ENCODE measurements at places on chromosomes 4 and X.

DNA sequence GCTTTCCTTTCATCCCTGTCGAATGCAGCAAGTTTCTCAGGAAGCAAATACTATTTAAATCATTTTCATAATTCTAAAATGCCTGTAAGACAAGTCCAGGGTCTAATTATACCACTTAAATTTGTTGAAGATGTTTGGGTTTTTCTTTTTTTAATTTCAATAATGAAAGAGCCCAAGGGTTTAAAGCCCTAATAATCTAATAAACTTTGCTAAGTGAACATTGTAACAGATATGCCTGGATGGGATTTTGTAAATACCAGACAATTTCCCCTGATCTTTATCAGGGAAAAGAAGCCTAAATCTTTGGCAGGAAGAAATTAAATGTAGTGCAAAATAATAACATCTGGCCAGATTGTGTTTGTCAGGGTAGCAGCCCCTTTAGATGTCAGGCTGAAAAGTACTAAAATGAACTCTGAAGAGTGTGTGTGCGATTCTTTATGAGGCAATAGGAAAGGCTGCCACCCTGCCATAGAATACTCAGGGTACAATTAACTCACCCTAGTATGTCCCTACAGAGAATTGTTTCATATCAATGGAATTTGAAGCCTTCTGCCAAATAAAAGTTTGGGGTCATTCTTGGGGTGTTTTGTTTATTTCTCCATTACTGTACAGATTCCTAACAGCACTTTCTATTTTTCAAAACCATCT is 45.6 kb downstream of the GPC3 start:
- no peak for DNase-seq

DNA sequence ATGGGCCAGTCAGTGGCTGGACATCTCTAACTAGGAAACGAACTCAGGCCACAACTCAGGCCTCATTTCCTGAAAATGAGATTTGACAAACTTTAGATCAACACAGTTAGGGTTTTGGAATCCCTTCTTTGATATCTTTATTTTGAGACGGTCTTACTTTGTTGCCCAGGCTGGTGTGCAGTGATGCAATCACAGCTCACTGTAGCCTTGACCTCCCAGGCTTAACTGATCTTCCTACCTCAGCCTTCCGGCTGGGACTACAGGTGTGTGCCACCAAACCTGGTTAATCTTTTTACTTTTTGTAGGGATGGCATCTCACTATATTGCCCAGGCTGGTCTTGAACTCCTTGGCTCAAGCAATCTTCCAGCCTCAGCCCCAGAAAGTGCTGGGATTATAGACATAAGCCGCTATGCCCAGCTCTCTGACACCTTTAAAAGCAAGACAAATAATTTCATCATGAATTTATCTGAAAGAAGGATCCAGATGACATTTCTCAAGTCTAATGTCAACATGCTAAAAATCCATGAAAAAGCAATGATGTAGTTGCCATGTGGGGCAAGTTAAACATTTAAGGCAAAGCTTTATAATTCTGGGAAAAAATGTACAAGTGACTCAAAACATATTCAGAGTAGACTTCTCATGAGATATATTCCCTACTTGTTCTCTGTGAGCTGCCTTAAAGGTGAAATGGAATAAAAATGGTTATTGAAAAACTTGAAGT is 89.1 kb upstream of the CBR4 start:
- DNase-seq, result no peak

DNA sequence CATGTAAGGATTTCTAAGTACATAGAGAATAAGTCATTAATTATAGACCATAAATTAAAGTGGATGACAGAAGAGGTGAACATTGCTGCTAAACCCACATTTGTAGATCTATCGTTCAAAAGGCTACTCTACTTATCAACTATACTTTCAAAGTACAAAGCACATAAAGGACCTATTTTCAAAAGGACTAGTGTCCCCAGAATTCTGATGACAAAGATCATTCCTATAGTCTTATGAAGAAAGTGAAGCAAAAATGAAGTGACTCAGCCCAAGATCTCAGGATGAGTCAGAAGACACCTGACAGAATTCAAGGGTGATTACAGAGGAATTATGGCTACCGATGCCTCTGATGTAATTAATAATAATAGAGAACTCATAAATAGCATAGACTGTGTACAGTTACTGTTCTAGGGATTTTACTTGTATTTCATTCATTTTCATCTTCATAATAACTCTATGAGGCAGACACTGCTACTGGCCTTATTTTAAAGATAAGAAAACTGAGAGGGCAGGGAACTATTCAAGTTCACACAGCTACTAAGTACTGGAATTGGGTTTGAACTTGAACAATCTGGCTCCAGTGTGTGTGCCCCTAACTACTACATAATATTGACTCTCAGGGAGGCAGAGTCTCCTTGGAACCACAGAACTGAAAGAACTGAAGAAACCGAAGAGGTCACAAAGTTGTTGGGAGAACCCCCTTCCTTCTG is 17.1 kb downstream of the USP46 start:
- DNase-seq, result peak; percentile 44

GRCh38 chr4:18291981-18292380 is 270.4 kb upstream of the LCORL start:
- DNase-seq, result no peak

DNA sequence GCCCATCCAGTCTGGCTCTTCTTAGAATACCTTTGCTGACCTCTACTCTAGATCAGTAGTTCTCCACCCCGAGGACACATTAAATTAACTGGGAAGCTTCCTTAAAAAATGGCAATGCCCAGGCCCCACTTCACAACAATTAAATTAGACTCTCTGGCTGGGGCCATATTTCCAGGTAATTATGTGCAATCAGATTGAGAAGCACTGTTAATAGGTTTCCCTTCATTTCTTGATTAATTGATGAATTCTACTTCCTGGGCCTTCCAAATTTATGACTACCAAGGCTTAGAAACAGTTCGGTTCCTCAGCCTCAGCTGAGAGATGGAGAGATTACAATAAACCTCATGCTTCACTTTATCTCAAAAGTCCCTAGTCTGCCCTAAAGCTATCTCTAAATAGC is 71.7 kb upstream of the LIMCH1 start:
- no peak for DNase-seq

DNA sequence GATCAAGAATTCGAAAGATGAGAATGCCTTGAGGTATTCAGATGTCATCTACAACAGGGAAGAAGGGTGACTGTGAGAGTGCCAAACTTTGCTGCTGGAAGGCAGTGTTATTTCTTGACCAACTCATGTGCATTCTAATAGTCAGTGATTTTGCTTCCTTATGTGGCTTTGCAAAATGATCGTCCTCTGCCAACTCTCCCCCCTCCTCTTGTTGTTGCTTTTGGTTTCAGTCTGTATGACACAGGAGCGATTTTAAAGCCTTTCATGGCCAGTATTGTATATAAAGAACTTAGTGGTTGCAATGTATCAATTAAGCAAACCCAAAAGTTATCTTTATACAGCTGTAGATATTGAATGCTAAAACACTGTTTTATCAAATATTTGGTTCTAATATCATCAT is 379.1 kb downstream of the IL1RAPL1 start:
- DNase-seq, result no peak

GRCh38 chrX:2576793-2577192 is 76.0 kb upstream of the DHRSX start:
- DNase-seq, result peak; percentile 13

- DNase-seq, result peak; percentile 85
Observed at GRCh38 chr4:141645611-141646340, 9.4 kb downstream of the IL15 start.

DNA sequence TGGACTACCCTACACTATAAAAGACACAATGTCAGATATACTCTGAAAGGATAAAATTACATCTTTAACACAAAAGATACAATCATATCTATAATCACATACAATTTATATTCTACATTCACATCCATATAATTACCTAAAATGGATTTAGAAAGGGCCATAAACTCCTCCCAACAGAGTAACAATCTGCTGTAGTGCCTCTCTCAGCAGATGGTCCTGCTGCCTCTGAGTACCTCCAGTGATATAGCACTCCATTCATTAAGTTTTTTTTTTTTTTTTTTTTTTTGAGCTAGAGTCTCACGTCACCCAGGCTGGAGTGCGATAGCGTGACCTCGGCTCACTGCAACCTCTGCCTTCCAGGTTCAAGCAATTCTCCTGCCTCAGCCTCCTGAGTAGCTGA is 7.4 kb downstream of the ANKRD37 start:
- DNase-seq, result no peak

DNA sequence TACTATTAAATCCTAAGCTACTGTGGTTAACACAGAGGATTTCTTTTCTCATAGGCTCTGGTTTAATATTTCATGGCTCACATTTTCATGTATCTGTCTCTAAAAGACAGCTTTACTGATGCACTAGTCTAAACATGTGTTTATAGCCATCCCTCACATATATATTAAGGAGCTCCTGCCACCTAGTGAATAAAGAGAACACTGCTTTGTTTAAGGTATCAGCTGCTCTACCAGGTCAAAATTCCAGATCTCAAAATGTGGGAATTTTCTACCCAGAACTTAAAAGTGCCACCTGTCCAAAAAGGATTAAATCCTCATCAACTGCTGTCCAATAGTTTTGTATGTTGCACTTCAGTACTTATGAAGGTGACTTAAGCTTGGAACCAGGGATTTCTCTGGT is 188.5 kb upstream of the TEX13C start:
- DNase-seq, result peak; percentile 1

GRCh38 chr4:127012549-127012948 is 620.2 kb upstream of the INTU start:
- peak; percentile 87 for DNase-seq
